Activated CD8-positive, alpha-beta T cell treated with anti-CD3 and anti-CD28 coated beads, Interleukin-2, amount 10 ng/mL, durations not matched to agents 7 days and 5 days (primary cell): ENCODE measurements at places on chromosomes 12 and 14.

GRCh38 chr14:91755570-91756295, 23.8 kb upstream of the CATSPERB start:
- H3K36me3 ChIP-seq: peaks cover 26% of the 10 kb centered on the region
- DNase-seq: no peak
- H3K4me3 ChIP-seq: no peak overlapping the region
- no peaks in the 10 kb centered on the region for H3K27me3 ChIP-seq

DNA sequence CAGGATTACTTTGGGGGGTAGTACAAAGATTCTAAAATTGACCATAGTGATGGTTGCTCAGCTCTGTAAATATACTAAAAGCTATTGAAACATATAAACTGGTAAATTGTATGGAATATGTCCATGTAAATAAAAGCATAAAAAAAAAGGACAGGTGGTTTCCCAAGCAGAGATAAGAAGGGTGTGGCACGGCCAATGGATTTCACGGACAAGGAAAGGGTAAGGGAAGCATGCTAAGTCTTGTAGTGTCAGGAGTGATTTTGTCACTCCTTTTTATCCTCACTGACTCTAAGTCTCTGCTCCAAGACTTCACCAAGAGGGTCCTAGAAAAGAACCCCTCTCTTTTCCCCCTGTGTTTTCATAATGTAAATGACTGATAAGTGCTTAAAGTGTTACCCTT, 229.2 kb downstream of the SPTSSA start:
- H3K27ac ChIP-seq: no peak overlapping the region
- H3K4me1 ChIP-seq: peaks cover 3% of the 10 kb centered on the region
- no peak for DNase-seq

DNA sequence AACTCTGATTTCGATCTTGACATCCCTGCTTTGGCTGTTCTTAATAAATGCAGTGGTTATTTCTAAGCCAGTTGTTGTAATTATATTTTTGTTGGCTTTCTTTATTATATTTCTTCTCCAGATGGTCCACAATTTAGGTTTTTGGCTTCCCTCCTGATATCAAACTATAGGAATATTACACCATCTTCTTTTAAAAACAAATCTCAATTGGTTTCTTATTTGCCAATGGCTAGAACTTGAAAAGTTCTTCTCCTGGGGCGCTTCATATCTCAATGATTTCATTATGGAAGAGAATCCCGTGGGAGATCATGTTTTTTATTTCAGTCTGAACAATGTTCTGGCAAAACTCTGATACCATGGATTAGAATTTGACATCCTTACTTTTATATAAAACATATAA, 292.3 kb downstream of the FLRT2 start:
- DNase-seq: no peak
- no peaks in the 10 kb centered on the region for H3K4me1 ChIP-seq
- H3K36me3 ChIP-seq: no peaks in the 10 kb centered on the region
- H3K4me3 ChIP-seq: no peak overlapping the region

GRCh38 chr14:68596701-68597100, 196.2 kb downstream of the ZFP36L1 start:
- H3K36me3 ChIP-seq: no peaks in the 10 kb centered on the region
- H3K4me3 ChIP-seq: no peak overlapping the region
- H3K27me3 ChIP-seq: no peaks in the 10 kb centered on the region
- H3K4me1 ChIP-seq: peaks cover 19% of the 10 kb centered on the region
- H3K27ac ChIP-seq: no peak overlapping the region

GRCh38 chr12:77560714-77561113, 270.0 kb upstream of the NAV3 start:
- H3K4me1 ChIP-seq: no peaks in the 10 kb centered on the region
- no peaks in the 10 kb centered on the region for H3K36me3 ChIP-seq
- H3K4me3 ChIP-seq: no peak overlapping the region
- H3K27ac ChIP-seq: no peak overlapping the region

DNA sequence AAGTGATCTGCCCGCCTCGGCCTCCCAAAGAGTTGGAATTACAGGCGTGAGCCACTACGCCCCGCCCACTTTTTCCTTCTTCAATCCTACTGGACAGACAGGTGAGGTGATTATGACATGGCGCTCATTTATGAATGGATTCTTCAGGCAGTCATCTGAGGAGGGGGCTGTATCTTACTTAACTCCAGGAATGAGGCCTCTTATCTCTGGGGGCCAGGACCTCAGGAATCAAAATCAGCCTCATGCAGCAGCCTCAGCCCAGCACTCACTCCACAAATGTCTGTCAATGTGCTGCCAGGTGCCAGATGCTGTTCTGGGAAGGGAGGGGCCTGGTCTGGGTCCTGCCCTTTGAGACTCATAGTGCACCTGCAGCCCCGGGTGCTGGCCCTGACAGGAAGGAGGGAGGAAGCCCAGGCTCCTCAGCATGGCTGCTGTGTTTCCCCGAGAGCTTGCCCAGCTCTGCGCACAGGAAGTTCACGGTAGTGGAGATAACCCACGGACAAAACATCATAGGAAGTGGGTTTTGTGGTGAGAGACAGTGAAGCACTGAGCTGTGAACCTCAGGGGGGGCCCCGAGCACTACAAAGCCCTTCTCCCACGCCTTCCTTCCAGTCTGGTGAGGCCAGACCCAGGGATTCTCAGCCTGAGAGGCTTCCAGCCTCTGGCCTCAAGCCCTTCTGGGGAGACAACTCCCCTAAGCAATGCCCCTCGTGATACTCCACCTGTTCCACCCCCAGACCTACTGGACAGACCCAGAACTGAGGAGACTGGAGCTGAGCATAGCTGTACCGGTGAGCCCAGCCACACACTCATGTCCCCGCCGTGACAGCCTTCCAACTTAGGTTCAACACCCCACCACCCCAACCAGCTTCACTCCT, 22.3 kb downstream of the GALNT6 start:
- peaks cover 73% of the 10 kb centered on the region for H3K36me3 ChIP-seq
- peak overlapping the region; percentile 71 for H3K4me3 ChIP-seq
- H3K27ac ChIP-seq: peak overlapping the region; percentile 94
- H3K27me3 ChIP-seq: no peaks in the 10 kb centered on the region
- peak; percentile 95 for DNase-seq

GRCh38 chr12:19550626-19551025, 111.3 kb downstream of the AEBP2 start:
- H3K4me1 ChIP-seq: peaks cover 11% of the 10 kb centered on the region
- no peak for DNase-seq
- no peak overlapping the region for H3K27ac ChIP-seq
- no peak overlapping the region for H3K4me3 ChIP-seq
- H3K27me3 ChIP-seq: no peaks in the 10 kb centered on the region

- H3K4me1 ChIP-seq: no peaks in the 10 kb centered on the region
- no peaks in the 10 kb centered on the region for H3K27me3 ChIP-seq
- H3K36me3 ChIP-seq: no peaks in the 10 kb centered on the region
- no peak overlapping the region for H3K4me3 ChIP-seq
- H3K27ac ChIP-seq: no peak overlapping the region
- DNase-seq: no peak
Measured at GRCh38 chr12:81417056-81417455, 339.2 kb downstream of the ACSS3 start.

- H3K27ac ChIP-seq: no peak within 1 kb of the TSS
- no peak within 1 kb of the TSS for H3K4me3 ChIP-seq
- H3K27me3 ChIP-seq: peaks cover 3% of the 10 kb centered on the region
Measured at GRCh38 chr12:91111366-91112325, at the start of gene LUM. LUM (minus strand) TSS chr12:91111494; CDS start chr12:91108979, 2,515 bp downstream.

GRCh38 chr14:89613260-89614008, 196.4 kb upstream of the FOXN3 start:
- H3K4me3 ChIP-seq: peak overlapping the region; percentile 61
- peak overlapping the region; percentile 72 for H3K27ac ChIP-seq
- H3K36me3 ChIP-seq: peaks cover 31% of the 10 kb centered on the region
- no peaks in the 10 kb centered on the region for H3K27me3 ChIP-seq
- peaks cover 66% of the 10 kb centered on the region for H3K4me1 ChIP-seq
- no peak for DNase-seq

- no peak for DNase-seq
- no peak overlapping the region for H3K4me3 ChIP-seq
- no peaks in the 10 kb centered on the region for H3K27me3 ChIP-seq
- no peak overlapping the region for H3K27ac ChIP-seq
- no peaks in the 10 kb centered on the region for H3K36me3 ChIP-seq
Measured at GRCh38 chr14:101502761-101503392, 58.4 kb upstream of the DIO3 start.

DNA sequence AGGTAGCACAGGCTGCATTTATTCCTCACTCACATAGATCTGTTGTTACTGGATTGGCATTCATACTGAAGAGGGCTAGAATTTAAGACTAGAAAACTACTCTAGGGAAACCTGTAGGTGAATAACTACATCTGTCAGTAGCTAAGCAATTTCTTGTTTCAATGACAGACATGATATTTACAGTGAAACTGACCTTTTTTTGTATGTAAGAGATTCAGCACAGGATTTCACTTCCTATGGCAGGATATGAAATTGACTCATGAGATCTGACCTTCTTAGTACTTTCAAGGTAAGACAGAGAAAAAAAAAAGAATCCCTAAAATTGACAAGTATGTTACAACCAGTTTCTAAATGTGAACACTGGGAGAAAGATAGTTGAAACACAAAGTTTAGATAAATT, 189.8 kb upstream of the SLC16A7 start:
- no peaks in the 10 kb centered on the region for H3K27me3 ChIP-seq
- H3K4me1 ChIP-seq: peaks cover 14% of the 10 kb centered on the region
- no peak for DNase-seq
- no peak overlapping the region for H3K27ac ChIP-seq
- no peak overlapping the region for H3K4me3 ChIP-seq

- no peaks in the 10 kb centered on the region for H3K36me3 ChIP-seq
- H3K27me3 ChIP-seq: peaks cover 2% of the 10 kb centered on the region
- DNase-seq: no peak
- no peak overlapping the region for H3K27ac ChIP-seq
- H3K4me3 ChIP-seq: no peak overlapping the region
- peaks cover 12% of the 10 kb centered on the region for H3K4me1 ChIP-seq
Measured at GRCh38 chr14:50668826-50669143, 679 bp upstream of the SAV1 start.

GRCh38 chr12:92493816-92494215, 209.0 kb upstream of the PLEKHG7 start:
- no peak for DNase-seq
- no peak overlapping the region for H3K27ac ChIP-seq
- H3K4me3 ChIP-seq: no peak overlapping the region
- peaks cover 22% of the 10 kb centered on the region for H3K36me3 ChIP-seq
- H3K27me3 ChIP-seq: no peaks in the 10 kb centered on the region

GRCh38 chr12:14588571-14588970, 20.9 kb upstream of the PLBD1 start:
- H3K27ac ChIP-seq: no peak overlapping the region
- no peaks in the 10 kb centered on the region for H3K4me1 ChIP-seq
- no peaks in the 10 kb centered on the region for H3K36me3 ChIP-seq
- no peak overlapping the region for H3K4me3 ChIP-seq
- no peaks in the 10 kb centered on the region for H3K27me3 ChIP-seq

DNA sequence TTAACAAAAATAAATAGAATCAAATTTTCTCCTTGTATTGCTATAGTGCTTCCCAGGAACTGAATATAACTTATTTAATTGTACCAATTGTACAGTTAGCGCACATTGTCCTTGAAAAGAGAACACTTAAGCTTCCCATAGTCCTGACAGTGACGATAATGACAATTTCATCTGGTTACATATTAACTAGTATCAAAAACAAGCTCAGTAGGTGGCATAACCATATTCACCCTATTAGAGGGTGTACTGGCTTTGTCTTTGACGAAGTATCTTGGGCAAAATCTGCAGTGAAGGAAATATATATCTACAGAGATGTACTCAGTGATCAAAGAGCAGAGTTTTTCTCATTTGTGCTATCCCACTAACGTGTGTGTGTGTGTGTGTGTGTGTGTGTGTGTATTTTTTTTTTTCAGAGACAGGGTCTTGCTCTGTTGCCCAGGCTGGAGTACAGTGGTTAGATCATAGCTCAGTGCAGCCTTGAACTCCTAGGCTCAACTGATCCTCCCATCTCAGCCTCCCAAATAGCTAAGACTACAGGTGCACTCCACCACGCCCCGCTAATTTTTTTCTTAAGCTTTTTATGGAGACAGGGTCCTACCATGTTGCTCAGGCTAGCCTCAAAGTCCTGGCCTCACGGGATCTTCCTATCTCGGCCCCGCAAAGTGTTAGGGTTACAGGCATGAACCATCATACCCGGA, 4.9 kb upstream of the A2M start:
- H3K4me3 ChIP-seq: no peak overlapping the region
- H3K27ac ChIP-seq: no peak overlapping the region
- no peak for DNase-seq
- H3K36me3 ChIP-seq: no peaks in the 10 kb centered on the region
- H3K27me3 ChIP-seq: peaks cover 6% of the 10 kb centered on the region

DNA sequence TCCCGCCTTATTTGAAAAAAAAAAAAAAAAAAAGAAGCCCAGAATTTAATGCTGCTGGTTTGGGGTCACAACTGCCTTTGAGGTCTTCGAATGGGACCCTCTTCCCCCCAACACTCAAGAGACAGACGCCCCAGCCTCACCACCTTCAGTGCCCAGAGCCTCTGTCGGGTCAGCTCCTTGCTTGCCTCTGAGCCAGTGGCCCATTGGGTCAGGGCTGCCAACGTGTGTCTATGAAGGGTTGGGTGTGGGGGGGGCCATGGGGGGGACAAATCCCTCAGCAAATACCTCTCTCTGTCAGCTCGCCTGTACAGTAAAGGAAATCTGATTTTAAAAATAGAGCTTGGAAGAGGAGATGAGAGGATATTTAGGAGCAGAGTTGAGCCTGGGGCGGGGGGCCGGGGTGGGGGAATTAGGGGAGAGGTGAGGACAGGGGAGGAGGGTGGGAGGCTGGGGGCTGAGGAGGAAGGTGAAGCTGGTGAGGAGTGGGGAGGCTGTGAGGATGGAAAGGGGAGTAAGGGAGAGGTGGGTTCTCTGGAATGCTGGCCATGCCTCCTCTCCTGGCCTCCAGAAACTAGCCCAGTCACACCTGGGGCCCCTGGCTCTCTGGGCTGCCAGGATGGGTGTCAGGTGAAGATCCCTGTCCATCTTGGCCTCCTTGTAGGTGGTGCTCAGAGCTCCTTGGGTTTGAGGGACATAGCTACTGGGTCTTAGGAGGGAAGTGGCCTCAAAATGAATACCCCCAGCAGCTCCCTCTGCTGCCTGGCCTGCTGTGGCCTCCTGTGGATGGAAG, 13.3 kb downstream of the RTL1 start:
- no peaks in the 10 kb centered on the region for H3K4me1 ChIP-seq
- DNase-seq: no peak
- H3K4me3 ChIP-seq: no peak overlapping the region
- peaks cover 10% of the 10 kb centered on the region for H3K27me3 ChIP-seq
- H3K27ac ChIP-seq: no peak overlapping the region
- no peaks in the 10 kb centered on the region for H3K36me3 ChIP-seq

GRCh38 chr14:92538412-92538985, 24.9 kb downstream of the RIN3 start:
- H3K27ac ChIP-seq: peak overlapping the region; percentile 73
- no peak overlapping the region for H3K4me3 ChIP-seq
- DNase-seq: no peak

DNA sequence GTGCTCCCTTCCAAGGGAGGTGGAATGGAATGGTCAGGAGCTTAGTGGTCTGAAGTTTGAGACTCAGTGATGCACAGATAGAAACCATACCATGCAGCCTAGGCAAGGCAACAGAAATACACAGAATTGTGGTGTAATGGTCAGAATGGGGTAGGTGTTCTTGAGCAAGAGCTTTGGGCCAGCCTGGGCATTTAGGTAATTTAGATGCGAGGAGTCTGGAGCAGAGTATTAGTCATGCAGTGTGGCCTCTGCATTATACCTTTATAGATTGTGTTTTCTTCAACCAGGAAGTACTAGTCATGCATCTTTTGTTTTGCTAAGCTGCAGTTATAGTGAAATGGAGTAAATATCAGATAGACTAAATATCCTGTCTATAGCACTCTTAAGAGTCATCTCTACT, 118.3 kb downstream of the DAAM1 start:
- DNase-seq: no peak
- peaks cover 11% of the 10 kb centered on the region for H3K36me3 ChIP-seq
- no peak overlapping the region for H3K27ac ChIP-seq
- H3K27me3 ChIP-seq: no peaks in the 10 kb centered on the region
- no peak overlapping the region for H3K4me3 ChIP-seq
